ENCODE measurements at places on chromosomes 2 and 18.

DNA sequence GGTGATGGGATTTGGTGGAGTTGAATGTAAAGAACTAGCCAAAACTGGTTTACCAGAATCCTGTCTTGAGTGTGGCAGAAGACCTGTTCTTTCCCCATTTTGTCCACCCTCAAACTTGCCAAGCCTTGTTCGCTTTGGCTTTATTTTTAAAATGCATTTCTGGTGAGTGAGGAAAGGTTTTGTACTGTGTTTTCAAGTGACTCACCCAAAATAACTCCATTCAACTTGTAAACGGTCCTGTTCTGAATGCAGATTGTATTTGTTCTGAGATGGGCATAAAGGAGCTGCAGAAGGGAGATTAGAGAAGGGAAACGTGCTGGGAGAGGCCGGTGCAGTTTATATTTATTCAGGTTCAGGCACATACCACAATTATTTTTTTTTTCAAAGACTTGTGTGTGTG lies 5.3 kb upstream of the ITPRID2 start:
- no peak for DNase-seq

- DNase-seq: peak; percentile 22
Measured at GRCh38 chr2:174395969-174396630, 570 bp downstream of the SCRN3 start.

GRCh38 chr2:30447149-30448045 lies at the start of gene LCLAT1:
Gene LCLAT1 (plus strand): TSS chr2:30447246. CDS start chr2:30525591, 78,345 bp downstream.
- peak; percentile 88 for DNase-seq

DNA sequence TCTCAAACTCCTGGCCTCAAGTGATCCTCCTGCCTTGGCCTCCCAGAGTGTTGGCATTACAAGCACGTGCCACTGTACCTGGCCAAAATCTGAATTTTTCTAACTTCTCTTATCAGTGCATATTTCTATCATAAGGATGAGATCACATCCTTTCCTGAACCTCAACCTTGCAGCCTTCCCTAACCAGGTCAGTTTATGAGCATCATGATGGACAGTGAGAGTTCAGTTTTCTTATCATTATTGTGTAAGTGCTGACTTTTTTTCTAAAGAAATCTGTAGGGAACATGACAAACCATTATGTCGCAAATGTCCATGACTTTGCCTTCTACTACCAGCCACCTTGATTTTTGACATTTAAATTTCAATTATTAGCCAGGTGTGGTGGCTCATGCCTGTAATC lies 31.5 kb downstream of the MRPL33 start:
- DNase-seq: no peak

- DNase-seq: no peak
Measured at GRCh38 chr2:63300835-63301234, 250.2 kb downstream of the OTX1 start.

- DNase-seq: no peak
Measured at GRCh38 chr2:231454361-231454791, 9.9 kb downstream of the NCL start.

DNA sequence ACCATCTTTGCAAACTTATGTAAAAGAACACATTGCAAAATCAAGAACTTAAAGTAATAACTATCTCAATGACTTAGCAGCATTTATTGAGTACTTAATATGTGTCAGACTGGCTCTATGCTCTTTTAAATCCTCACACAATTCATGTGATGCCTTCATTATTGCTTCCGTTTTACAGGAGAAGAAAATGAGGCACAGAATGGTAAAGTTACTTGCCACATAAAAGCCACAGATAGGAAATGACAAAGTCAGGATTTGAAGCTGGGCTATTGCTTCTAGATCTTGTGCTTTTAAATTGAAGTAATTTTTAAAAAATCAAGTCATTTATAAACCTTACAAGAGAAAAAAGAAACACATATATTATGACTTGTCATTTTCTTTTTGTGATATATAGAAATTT lies 174.2 kb downstream of the WDR7 start:
- no peak for DNase-seq

GRCh38 chr2:46045888-46046287 lies 251.3 kb upstream of the EPAS1 start:
- no peak for DNase-seq

DNA sequence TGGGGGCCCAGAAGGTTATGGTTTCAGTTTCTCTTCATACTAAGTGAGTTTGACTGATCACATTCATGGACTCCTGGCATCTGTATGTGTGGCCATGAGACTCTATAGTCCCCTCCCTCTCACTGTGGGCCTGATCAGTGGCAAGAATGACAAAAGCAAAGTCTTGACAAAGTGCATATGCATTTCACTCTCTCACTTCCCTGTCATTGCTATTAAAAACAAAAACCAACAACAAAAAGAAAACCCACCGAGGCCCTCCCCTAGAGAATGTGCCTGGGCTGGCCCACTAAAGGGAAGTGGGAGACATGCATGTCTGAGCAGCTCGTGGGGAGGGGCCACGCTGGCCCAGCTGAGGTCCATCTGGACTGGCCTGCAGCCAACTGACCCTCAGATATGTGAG lies 600.1 kb upstream of the RAB6C start:
- no peak for DNase-seq

DNA sequence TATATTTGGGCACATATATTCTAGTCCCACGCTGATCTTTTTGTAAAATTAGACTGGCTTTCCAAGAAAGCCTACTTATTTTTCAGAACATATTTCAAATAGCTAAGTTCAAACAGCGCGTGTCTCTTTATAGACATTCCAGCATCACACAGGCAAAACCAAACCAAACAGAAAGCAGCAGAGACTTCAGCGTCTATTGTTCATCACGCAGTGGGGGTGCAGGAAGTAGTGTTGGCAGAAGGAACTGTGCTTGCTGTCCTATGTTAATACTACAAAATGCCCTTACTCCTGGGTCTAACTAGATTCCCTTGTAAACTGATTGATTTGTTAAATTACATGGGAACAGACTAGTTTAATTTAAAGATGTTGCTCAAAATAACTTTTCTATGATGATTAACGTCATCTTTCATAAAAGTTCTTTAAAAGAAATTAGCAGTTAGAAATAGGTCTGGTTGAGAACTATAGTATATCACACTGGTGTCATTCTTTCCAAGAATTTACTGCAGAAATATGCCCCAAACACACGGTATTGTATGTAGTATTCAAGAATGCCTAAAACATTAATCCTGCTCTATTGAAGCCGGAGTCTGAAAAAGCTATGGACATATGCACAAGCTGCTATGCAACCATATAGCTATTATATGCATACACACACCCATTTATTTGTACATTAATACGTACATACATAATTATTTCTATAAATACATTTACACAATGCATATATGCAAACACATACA lies 436.3 kb downstream of the CBLN2 start:
- DNase-seq: peak; percentile 1

DNA sequence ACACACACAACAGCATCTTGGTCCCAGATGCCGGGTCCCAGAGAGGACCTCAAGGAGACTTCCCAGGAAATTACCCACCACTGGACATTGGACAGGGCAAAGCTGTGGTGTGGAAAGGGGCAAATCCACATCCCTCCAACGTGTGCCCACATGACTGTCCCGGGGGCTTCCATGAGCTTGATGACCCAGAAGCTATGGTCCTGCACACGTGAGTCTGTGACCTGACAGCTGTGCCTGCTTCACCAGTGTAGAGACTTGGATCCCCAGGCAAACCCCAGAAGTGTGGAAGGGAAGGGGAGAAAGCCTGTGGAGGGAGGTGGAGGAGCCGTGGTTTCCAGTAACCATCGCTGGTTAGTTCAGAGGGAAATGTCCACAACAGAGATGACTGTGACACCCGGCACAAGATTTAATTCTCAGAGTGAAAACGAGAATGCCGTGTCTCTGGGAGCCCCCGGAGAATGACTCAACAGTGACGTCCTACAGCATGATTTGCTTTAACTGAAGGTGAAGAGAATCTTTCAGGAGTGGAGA lies 19.1 kb upstream of the GPR55 start:
- DNase-seq: no peak

DNA sequence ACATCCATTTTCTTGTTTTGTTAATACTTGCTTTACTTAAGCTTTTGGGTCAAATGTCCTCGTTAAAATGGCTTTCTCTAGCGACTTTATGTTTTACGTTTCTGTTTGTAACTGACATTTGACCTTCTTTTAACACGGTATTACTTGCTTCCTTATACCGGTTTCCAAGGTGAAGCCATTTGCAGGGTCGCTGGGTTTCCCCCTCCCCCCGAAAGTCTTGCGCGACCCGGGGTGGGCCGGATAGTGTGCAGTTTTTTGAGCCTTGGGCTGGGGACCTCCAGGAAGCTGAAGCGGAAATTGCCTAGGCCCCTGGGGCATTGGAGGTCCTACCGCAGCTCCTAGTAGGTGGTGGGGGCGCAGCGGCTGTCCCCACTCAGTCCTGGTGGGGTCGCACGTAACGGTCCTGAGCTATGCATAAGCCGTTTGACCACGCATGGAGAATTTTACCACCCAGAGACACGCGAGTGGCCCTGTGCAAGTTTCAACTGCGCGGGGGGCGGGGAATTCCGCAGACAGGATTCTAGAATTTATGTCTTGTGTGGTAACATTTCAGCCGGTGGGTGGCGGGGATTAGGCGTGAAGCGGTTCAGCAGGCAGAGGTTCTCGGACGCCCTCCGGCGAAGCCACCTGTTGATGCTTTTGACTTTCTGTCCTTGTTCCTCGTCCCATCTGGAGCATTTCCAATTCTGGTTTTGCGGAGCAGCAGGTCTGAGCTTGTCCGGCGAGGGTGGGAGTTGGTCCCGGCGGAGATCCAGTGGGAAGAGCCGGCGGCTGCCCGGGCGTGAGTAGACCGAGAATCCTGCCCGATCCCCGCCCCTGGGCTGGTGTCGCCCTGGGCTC lies 2.4 kb downstream of the CFLAR start:
- peak; percentile 72 for DNase-seq

DNA sequence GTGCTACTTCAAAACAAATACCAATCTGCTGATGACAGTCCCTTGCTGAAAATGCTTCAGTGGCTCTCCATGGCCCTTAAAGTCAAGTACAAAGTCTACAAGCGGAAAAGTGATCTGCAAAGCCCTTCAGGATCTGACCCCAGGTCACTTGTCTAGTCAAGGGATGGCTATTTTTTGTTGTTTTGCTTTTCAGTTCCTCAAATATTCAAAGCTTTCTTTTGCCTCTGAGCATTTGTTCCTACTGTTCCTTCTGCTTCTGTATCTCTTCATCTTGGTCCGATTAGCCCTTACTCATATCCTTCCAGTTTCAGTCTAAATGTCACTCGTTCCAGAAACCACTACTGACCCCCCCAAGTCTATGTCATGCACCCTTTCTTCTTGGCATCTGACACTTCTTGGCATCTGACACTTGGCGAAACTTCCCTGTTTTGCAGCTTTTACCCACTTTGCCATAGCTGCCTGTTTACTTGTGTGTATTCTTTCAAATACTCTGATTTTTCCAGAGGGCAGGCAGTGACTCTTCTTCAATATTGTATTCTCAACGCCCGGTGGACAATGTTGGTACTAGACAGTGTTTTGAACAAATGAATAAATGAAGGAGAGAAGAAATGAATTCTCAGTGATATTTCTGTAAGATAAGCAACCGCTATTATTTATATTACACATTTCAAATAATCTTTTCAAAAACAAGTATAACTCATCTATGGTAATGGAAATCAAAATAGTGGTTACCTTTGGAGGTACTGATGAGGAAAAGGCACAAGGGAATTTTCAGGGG lies 175.9 kb upstream of the FN1 start:
- no peak for DNase-seq

DNA sequence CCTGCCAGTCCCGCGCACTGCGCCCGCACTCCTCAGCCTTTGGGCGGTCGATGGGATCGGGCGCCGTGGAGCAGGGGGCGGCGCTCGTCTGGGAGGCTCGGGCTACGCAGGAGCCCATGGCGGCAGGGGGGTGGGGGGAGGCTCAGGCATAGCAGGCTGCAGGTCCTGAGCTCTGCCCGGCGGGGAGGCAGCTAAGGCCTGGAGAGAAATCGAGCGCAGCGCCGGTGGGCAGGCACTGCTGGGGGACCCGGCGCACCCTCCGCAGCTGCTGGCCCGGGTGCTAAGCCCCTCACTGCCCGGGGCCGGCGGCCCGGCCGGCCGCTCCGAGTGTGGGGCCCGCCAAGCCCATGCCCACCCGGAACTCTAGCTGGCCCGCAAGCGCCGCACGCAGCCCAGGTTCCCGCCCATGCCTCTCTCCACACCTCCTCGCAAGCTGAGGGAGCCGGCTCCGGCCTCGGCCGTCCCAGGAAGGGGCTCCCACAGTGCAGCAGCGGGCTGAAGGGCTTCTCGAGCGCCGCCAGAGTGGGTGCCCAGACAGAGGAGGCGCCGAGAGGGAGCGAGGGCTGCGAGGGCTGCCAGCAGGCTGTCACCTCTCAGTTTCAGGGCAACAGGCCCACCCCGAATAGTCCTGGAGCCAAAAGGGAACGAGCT lies 74.1 kb downstream of the PSMG2 start:
- no peak for DNase-seq

GRCh38 chr2:174192664-174193063 lies 55.7 kb downstream of the OLA1 start:
- DNase-seq: no peak

DNA sequence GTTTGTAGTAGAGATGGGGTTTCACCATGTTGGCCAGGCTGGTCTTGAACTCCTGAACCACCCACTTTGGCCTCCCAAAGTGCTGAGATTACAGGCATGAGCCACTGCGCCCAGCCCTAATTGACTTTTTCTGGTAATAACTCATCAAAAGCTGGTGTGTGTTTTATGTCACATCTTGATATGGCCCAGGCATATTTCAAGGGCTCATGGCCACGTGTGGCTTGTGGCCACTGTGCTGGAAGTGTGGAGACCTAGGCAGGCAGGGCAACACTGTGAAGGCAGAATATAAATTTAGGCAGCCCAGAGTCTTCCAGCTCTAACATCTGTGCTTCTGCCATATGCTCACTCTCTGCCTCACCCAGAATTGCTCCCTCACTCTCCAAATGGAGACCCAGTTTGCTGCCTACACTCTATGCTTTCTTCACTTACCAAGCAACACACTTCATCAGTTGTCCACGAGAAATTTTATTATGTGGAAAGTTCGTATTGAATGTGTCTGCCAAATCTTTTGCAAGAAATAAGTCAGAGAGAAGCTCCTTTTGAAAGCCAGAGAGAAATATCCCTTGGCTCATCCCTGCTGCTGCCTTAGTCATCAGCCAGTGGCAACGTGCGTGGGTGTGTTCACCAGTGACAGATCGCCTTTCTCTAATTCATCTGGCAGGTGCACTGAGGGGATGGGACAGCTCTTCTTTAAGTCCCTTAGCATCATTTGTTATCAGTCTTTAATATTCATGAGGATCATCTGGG lies 129.4 kb upstream of the CXCR4 start:
- no peak for DNase-seq

GRCh38 chr2:195912079-195912478 lies 156.6 kb downstream of the DNAH7 start:
- DNase-seq: no peak

- no peak for DNase-seq
Measured at GRCh38 chr18:37502036-37502435, 63.6 kb downstream of the CELF4 start.

- no peak for DNase-seq
Measured at GRCh38 chr2:241618296-241618805, 18.6 kb downstream of the THAP4 start.

- peak; percentile 55 for DNase-seq
Measured at GRCh38 chr2:127448526-127448925, 30.3 kb downstream of the PROC start.
